COR-L47 (cell line): ENCODE measurements at places on chromosomes 4 and X.

- DNase-seq, result no peak
Observed at GRCh38 chr4:187183346-187183745, 459.7 kb upstream of the FAT1 start.

DNA sequence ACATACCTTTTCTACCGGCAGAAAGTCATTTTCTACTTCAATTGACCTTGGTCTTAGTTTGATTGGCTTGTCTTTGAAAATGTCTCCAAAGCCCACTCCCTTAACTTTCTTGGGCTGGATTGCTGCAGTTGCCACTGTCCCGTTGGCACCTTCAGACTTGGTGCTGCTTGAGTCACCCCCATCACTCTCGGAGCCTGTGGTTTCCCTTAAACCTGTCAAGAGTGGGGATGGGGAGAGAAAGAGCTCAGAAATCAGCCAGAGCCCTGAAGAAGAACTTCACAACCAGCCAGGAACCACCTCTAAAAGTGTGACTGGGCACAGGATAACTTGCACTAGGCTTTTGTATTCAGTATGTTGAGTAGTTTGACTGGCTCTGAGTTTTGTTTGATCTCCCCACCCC, 168.5 kb upstream of the MAP3K15 start:
- DNase-seq, result no peak

DNA sequence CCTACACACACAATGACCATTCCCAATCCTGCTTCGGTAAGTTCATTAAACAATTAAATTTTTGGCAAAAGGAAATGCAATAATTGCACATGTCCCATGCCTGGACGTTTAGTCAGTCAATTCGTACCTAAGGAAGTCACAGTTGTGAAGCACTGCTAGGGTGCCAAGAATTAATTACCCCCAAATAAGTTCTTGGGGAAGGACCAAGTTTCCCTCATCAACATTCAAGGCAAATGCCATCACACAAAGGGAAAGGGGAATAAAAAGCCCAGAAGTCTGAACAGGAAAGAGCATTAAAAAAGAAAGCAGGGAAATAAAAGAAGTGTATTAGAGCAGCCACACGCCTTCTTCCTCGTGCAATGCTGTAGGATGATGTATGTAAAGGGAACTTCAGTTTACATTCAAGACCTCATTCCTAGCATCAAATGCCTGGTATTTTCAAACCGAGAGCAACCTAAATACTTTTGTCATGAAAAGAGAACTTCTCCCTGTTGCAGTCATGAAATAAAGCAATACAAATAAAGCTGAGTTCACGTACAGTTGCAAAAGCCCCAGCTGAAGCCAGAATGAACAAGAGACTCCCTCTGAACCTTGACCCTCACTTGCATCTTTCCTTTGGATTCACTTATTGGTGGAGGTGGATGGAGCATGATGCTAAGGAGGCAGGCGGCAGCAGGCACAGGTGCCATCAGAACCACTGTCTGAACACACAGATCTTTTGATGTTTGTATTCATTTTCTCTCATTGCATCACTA, 124.0 kb upstream of the PPARGC1A start:
- no peak for DNase-seq

- DNase-seq, result peak; percentile 31
Observed at GRCh38 chr4:75653845-75654503, 19.2 kb downstream of the G3BP2 start.

- peak; percentile 71 for DNase-seq
Observed at GRCh38 chr4:145679991-145680455, at the start of gene C4orf51. Gene C4orf51 (plus strand): TSS chr4:145680146. CDS start chr4:145680204, 58 bp downstream.

- no peak for DNase-seq
Observed at GRCh38 chr4:136599890-136600289, 932.4 kb downstream of the PCDH18 start.

- DNase-seq, result no peak
Observed at GRCh38 chrX:85243155-85243554, 424 bp downstream of the SATL1 start.

DNA sequence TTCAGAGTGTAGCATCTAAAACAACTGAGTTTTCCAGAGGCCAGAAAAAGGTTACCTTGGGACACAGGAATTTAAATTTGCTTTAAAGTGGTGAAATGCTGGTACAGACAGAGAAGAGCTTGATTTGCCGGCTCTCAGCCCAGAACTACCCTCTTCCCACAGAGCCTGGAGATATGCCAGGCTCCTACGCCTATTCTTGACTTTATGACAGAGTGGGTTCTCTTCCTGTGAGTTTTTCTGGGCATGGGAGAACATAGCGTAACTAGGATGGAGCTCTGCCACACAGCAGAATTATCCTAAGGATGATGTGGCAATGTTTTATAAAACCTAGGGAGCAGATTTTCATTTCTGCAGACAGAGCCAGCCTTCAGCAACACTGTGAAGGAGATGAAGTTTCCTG, 241.8 kb downstream of the GRIA3 start:
- DNase-seq, result no peak

GRCh38 chr4:160877087-160877790, 1286.6 kb downstream of the FSTL5 start:
- no peak for DNase-seq

DNA sequence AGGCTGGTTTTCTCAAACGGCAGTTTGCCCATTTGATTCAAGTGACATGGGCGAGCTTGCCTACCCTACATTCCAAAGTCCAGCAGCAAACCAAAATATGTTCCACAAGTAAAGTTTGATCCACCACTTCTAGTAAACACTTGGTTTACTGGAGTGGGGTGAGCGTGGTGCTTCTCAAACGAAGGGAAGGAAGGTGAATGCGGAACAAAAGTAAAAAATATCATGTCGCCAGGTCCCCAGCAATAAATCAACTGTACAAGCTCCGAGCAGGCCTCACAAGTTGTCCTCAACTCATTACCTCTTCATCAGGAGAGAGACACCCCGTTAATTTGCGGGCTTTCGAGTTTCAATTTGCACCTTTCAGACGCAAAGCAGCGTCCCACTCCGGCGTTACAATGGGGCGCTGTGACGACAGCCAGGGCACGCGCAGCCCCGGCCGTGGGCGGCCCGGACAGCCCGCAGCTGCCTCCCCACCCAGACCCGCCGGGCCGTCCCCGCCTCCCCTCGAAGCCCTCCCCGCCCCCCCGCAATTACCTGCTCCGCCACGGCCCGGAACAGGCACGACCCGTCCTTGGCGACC, 1.0 kb downstream of the OTUD4 start:
- DNase-seq, result peak; percentile 20

DNA sequence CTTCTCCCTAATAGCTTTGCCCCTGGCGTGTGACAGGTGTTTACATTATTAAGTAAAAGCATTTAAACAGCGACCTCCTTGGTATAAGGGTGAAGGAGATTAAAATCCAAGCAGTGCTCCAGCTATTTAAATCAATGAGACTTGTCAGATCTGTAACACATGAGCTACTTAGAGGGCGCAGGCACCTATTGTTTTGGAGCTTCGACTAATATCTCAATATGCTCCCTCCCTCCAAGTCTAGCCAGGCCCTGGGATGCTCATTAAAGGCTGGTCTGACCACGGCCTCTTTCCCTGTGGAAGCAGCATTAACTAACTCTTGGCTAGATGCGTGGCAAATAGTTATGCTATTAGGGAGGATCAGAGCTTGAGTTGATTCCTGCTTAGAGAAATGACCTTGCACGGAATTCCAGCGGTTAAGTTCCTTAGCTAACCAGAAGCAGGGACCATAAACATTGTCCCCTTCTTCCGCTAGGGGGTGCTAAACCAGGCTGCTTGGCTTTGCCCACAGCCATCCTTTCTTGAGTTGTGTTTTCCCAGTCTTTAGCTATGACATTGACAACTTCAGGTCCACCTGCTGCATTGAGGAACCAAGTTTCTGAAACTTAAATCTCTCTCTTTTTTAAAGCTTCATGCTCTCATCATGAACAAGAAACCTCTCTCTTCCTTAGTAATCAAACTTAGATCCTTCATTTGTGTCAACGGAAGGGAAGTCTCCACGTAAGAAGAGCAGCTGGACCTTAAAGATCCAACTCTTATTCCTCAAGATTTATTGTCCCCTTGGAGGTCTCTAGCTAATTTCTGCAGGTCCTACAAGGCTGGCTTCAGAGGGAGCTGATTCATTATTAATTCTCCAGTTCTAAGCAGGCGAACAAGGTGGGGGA, 80.7 kb upstream of the IGFBP7 start:
- no peak for DNase-seq

GRCh38 chr4:15525080-15525479, 55.4 kb downstream of the CC2D2A start:
- DNase-seq, result no peak

DNA sequence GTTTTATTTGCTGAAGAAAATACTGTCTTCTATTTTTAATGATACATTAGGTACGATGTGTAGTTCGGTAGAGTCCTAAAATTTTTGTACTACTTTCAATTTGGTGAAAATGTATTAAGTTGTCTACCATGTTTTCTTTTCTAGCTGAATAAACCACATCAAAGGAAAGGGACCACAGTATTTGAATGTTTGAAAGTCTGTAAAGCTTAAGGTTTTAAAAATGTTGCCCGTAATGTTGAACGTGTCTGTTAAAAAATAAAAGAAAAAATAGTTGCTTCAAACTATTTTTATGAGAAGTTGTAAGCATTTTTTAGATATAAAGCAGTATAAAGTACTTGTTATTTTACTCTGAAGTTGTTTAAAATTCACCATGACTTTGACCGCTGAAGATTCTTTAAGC, 3.2 kb downstream of the CDKN2AIP start:
- no peak for DNase-seq

DNA sequence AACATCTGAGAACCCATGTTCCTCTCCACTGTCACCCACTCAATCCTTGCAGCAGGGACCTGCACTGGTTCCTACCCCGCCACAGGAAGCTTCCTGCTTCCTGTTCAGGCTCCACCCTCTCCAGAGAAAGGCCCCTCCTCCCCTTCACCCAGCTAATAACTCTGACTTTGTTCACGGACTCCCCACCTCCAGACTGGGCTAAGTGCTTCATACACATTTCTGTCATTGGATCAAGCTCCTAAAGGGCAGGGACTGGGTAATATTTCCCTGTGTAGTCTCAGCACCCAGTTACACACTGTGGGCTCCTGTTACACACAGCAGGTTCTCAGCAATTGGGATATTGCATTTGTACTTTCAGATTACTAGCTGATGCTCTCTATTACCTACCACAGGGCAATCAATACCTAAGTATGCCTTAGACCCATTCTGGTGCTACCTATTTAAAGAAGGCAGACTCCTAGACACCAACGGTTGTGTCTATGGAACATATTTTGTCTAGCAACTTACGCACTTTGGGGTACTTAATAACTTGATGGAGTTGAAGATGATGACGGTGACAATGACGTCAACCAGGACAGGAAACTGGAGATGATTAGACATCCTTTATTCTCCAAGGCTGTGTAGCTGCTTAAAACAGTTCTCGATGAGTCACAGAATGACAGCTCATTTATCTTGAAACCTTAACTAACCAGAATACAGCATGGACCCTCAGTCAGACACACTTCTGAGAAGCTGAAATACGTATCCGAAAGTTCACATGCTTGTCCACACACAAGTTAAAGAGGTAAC, 58.1 kb downstream of the MAML3 start:
- DNase-seq, result no peak

- no peak for DNase-seq
Observed at GRCh38 chr4:122889726-122890125, 32.7 kb downstream of the NUDT6 start.

DNA sequence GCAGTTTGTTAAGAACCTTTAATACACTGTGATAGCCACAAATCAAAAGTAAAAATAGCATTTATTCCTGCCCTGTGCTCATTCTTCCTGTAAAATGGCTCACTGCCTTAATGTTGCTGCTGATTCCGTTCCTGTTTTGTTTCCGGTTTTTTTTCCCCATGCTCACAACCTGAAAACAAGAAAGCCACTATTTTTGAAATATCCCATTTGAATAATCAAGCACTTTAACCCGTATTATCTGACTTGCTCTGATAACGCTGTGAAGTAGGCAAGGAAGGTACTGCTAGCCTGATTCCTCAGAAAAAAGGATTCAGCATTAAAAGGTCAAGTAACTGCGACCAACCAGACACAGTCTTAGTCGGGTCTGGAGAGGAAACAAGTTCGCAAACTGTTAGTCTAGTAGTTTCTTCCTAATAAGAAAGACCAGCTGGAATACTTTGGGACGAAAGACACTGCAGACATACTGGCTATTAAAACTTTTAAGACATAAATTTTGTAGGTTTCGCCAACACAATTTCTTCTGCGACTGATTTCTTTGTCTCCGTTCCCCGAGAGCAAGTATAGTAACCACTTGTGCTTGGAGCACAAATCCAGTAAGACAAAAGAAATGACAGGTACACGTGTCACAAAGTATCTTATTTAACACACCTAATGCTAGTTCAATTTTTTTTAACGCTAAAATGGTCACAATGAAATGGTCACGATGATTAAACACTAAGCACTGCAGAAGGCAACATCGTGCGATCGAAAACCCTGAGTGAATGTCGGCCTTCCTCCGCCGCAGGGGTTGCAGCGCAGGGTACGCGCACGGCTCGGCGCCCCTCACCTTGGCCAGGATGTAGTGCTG, 802 bp downstream of the COX18 start:
- DNase-seq, result no peak
